Stimulated activated CD8-positive, alpha-beta memory T cell treated with anti-CD3 and anti-CD28 coated beads, Interleukin-12 subunit alpha, Interleukin-12 subunit beta, amount 100 ng/mL, for 4 hours (primary cell): ENCODE measurements at places on chromosomes 7 and 10.

- no peak for DNase-seq
Measured at GRCh38 chr7:15407910-15408309, 153.9 kb downstream of the AGMO start.

DNA sequence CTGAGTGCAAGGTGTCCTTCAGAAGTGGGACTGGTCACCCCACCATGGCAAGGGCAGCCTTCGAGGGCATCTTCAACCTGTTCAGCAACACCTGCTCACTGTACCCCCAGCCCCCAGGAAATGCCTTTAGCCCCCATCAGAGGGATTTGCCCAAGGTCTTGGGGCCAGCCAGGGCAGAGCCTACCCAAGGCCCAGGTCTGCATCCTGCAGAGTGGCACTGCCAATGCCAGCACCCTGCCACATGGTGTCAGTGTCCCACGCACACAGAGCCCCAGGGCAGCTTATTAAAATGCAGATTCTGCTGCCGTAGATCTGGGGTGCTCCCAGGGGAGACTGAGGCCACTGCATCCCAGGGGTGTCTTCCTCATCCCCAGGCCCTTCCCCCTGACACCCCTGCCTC, 106.2 kb upstream of the KCTD7 start:
- DNase-seq: no peak

- no peak for DNase-seq
Measured at GRCh38 chr10:112338957-112339356, 35.0 kb upstream of the ACSL5 start.

GRCh38 chr10:130493021-130493420, 356.8 kb downstream of the GLRX3 start:
- no peak for DNase-seq

DNA sequence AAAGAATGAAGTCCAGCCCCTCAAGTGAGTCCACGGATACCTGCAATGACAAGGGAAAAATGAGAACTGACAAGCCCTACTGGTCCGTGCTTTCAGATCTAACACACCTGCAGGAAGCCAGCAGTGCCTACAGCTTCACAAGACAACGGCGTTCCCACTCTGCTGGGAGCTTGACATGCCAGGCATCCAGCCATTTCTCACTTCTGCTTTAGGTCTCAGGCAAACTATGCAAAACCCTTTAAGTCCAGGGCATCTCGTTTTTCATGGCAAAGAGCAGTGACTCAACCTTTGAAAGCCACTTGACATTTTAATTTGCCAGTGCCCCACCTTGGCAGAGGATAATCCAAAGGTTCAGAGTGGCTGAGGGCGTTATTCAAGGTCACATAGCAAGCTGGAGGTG, 49.1 kb upstream of the GPAM start:
- no peak for DNase-seq

DNA sequence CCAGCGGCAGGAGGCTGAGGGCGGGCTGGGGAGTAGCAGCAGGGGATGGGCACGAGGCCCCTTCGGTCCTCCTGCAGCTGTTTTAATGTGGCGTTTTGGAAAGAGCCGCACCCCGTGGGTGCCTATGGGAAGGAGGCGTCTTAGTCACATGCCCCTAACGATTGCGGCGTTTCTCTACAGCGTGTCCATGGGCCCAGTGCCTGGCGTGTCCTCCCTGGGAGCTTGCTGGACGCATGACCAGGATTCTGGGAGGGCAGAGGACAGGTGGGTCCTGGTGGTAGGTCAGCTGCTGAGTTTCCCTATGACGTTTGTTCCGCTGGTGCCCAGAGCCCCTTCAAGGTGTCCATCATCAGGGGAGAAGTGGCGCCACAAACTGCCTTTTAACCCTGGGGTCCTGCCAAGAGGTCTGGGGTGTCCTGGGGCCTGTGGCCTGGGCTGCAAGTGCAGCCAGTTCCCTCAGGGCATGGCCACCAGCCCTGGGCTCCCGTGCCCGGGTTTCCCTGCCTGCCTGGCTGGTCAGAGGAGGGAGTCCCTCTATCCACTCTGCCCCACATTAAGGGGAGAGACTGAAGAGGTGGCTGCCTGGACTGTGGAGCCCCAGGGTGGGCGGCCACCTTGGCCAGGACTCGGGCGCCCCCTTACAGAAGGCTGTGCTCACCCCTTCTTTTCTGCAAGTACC, 48.7 kb downstream of the PWWP2B start:
- DNase-seq: no peak

DNA sequence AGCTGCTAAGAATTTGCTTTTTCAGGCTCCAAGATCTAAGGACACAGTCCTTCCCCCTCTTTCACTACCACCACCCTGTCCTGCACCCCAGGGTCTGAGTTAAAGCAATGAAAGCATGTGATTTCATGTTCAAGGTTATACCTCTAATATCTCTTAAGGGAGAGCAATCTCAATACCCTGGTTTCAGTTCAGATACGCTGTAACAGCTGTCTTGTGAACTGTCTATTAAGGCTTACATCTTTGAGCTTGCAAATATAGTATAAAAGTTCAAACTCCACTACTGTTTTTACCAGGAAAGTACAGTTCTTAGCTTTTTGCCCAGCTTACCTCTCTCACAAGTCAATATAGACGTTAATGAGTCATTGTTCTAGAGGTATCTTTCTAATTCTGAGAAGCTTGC, 2.6 kb downstream of the CPVL start:
- no peak for DNase-seq

GRCh38 chr7:69837387-69838068, 239.3 kb downstream of the AUTS2 start:
- DNase-seq: no peak

- DNase-seq: no peak
Measured at GRCh38 chr10:91077549-91078071, 142.9 kb upstream of the PCGF5 start.

- no peak for DNase-seq
Measured at GRCh38 chr7:26857506-26858240, 6.7 kb downstream of the SKAP2 start.

- DNase-seq: no peak
Measured at GRCh38 chr7:78333530-78334425, 535.2 kb downstream of the PHTF2 start.

- DNase-seq: no peak
Measured at GRCh38 chr7:36303202-36304098, 86.2 kb upstream of the ANLN start.

- no peak for DNase-seq
Measured at GRCh38 chr7:41313171-41313570, 389.7 kb downstream of the INHBA start.
